B cell (primary cell): ENCODE measurements at places on chromosomes 6 and 20. TPM values are rescaled to one million over a fixed set of nuclear protein-coding genes. Genes with fewer than 3 reads are reported as not detected.

DNA sequence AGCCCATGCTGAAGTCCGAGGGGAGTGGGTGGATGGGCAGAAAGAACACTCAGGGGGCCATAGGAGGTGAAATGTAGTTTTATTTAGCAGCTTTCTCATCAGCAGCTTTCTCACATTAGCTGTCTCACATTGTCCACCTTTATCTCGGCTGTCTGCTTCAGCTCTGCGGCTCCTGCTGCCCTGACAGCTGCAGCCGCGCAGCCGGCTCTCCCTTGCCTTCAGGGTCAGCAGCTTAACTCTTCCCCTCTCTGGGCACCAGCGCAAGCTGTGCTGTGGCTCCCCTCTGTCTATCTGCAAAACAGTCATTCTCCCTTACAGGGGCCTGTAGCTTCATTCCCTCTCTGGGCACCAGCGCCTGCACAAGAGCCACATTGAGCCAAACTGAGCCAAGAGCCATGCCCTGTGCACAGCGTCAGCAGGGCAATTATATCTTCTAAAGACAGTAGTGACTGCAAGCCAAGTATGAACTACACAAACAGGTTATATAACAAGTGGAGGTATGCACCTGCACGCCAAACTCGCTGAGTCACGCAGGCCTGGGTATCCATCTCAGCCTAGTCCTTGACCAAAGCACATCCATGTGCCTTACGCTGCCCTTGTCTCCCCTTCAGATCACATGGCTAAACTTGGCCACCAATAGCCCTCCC is 198.8 kb downstream of the EYA2 start:
- no peak for DNase-seq

GRCh38 chr20:10521068-10521831 is 86.1 kb downstream of the SLX4IP start:
- DNase-seq: no peak

The DEFB124 gene
- not detected in 2 replicates for total RNA-seq

The FUCA2 gene
- total RNA-seq: 8.3 and 8.8 TPM in 2 replicates

DNA sequence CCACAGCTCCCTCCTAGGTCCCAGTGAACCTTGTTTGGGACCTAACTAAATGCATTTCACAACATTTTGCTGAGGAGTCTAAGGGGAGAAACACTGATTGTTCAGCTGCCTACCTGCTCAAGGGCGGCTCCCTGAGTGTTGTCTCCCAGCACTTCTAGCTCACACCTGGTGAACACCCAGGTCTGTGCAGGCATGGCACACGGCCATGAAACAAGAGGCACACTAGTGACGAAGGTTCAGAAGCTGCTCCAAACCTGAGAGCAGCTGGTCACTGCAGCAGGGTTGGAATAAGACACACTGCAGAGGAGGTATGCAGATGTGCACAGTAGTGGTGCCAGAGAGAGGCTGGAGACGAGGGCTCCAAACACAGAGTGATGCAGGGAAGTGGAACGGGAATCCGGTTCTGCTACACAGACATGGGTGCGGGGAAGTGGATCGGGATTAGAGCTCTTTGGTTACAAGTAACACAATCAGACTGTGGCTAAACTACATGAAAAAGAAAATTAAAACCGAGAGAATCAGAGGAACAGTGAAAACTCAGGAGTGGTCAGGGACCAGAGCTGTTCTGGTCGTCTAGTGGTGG is 486.1 kb upstream of the CDH4 start:
- no peak for DNase-seq

- DNase-seq: no peak
These were observed 279.4 kb upstream of the MAN1A1 start for GRCh38 chr6:119628691-119629594.

The TRIM40 gene
- total RNA-seq: not detected in 2 replicates

- no peak for DNase-seq
These were observed 97.4 kb downstream of the EPB41L2 start for GRCh38 chr6:130965656-130966055.

The KCNK15 gene
- total RNA-seq: 0.17 TPM in 1 of 2 replicates, not detected in the other
